Sciatic nerve (tissue), 2 donors: ENCODE measurements at places on chromosomes 3 and 15.

GRCh38 chr3:99330281-99330680, 308.1 kb upstream of the COL8A1 start:
- DNase-seq: no peak

GRCh38 chr15:98941595-98942255, 65.9 kb downstream of the PGPEP1L start:
- DNase-seq: no peak

- peak; percentile 66 for DNase-seq
These were observed 193.0 kb downstream of the ATP10A start for GRCh38 chr15:25670025-25670554.

DNA sequence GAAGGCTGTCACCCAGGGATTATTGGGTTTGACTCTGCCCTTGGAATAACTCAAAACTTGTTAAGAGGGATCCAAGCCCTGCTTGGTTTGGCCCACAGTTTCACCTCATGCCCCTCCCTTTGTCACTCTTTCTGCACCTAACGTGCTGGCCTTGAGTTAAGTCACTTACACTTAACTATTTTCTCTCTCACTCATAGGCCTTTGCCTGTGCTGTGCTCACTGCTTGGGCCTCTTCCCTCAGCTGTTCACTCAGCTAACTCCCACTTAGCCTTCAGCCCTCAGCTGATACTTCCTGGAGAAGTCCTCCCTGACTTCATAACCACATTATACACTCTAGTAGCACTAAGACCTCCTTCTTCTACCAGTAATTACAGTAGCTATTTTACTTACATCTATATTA, 133.3 kb downstream of the CMSS1 start:
- DNase-seq: no peak
